GM03348 (cell line): ENCODE measurements at places on chromosomes 4 and X.

DNA sequence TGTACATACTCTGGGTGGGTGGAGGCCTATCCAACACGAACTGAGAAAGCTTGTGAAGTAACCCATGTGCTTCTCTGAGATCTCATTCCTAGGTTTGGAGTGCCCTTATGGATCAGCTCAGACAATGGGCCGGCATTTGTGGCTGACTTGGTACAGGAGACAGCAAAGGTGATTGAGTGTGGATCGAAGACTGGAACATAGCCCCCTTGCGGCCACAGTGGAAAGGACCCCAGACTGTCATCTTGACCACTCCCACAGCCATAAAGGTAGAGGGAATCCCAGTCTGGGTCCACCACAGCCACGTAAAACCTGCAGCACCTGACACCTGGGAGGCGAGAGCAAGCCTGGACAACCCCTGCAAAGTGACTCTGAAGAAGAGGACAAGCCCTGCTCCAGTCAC, 598.0 kb upstream of the AADAT start:
- DNase-seq = no peak

GRCh38 chr4:18081708-18082107, 60.2 kb upstream of the LCORL start:
- DNase-seq = no peak

- DNase-seq = peak; percentile 56
These were observed 6.4 kb upstream of the SMIM9 start for GRCh38 chrX:154840856-154841255.

DNA sequence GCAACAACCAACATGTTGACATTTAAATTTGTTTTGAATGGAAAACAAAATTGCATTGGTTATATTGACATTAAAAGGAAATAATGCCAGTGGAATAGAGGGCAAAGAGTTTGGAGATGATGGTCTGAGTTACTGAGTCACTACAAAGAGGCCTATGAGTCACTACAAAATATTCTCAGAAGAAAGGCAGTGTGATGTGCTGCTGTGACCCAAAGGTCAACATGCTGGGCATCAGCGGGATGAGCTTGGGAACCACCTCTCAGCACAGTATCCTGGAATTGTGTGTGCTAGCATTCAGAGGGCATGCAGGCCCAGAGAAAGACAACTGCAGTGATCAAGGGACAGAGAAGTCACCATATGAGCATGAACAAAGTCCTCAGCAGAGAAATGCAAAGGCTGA, 2.8 kb downstream of the CMC4 start:
- DNase-seq = peak; percentile 29

DNA sequence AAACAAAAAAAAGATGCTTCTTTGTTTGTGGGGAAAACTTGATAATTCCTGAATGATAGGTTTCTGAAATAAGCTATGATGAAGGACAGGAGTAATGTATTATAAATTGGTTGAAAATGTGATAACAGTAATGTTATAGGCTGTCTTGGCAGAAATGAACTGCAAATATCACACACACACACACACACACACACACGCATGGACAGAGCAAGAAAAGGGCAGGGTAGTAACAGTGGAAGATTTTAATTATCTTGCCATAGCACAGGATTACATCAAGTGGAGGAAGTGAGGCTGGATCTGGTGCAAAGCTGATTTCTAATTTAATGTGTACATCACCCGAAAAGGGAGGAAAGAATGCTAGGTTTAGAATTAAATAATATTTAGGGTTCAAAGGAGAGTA, 97.5 kb upstream of the CXXC4 start:
- DNase-seq = no peak

- peak; percentile 20 for DNase-seq
These were observed 64.8 kb downstream of the PLS3 start for GRCh38 chrX:115625572-115626301.

DNA sequence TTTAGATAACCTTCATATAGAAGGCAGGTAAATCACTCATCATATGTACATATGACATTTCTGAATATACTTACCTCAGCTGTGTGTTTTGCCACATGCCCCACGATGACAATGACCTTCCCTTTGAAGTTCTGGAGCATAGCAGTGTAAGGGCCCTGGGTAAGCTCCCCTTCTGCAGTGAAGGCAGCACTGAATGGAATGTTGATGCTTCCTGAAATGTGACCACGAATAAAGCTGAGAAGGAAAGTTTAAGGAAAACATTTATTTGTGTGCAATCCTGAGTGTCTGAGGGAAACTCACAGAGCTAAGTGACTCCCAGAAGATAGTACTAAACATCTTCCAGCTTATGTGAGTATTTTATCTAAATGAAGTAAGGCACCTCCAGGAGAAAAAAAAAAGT, 200.1 kb downstream of the NPNT start:
- DNase-seq = peak; percentile 16

DNA sequence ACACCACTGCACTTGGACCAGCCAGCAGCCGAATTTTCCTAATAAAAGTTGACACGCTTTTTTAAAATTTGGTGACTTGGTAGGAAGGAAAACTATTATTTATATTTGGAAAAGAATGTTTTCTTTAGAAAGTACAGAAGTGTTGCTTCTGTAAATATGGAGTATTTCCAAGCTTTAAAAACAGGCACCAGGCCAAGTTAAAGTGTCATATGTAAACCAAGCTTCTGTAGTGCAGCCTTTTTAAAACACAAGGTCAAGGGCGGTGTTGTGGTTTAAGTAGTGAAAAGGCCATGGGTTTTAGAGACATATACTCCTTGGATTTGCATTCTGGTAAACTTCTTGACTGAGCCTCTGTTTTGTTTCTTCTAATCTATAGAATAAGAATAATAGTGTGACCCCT, 62.7 kb downstream of the TRIM2 start:
- no peak for DNase-seq

- no peak for DNase-seq
These were observed 65.5 kb upstream of the TRIM2 start for GRCh38 chr4:153138736-153139135.

DNA sequence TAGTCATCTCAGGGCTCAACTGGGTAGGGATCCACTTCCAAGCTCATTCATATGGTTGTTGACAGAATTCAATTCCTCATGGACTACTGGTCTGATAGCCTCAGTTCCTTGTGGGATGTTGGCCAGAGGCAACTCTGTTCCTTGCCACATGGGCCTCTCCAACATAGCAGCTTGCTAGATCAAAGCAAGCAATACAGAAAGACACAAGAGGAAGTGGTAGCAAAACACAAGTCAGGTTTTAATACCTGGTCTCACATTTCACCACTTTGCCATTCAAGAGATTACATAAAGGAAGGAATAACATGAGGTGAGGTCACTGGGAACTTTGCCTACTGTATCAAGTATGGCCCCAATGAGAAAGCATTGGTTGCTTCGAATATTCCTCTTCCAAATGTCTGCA, 79.2 kb downstream of the PRSS12 start:
- no peak for DNase-seq

GRCh38 chr4:16018061-16018676, 55.2 kb upstream of the FGFBP2 start:
- DNase-seq = no peak

DNA sequence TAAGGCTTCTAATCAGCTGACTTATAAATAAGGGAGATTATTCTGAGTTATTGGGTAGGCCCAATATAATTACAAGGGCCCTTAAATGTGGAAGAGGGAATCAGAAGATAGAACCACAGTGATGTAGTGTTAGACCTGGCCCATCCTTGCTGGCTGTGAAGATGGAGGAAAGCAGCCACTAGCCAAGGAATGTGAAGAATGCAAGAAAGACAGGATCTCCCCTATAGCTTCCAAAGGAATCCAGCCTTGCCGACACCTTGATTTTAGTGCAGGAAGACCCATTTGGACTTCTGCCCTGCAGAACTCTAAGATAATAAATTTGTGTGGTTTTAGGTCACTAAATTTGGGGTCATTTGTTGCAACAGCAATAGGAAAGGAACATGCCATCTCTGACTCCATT, 150.6 kb downstream of the SPATA18 start:
- DNase-seq = no peak

DNA sequence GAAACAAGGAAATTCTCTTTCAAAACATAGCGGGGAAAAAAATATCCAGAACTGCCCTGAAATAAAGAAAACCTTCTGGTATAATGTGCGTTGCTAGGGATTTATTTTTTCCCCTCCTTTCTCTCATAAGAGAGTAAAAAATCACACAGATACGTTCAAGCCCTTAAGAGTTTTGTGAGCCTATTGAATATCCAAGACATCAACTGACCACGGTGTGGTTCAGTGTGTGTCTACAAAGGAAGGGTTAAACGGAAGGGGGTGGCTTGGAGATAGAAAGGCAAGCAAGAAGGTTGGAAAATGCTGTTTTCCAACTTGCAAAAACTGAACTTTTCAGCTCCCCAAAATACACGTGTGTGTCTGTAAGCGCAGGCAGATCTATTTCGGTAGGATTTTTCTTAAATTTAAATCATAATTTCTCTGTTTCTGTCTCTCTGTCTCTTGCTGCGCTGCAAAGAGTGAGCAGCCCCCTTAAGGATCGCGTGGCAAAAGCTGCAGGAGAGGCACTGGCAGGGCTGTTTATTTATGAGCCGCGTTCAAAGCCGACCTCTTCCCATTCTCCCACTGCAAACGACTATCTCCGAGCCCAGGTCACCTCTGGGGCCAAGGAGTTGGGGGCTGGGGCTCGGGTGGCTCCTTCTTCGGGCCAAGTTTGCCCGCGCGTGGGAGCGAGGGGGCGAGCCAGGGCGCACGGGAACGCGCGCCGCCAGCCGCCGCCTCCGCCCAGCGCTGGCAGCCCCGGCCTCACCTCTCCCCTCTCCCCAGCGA, 492 bp upstream of the SLIT2 start:
- no peak for DNase-seq

- DNase-seq = no peak
These were observed 449.6 kb downstream of the FSTL5 start for GRCh38 chr4:161714022-161714751.

GRCh38 chrX:131987252-131987651, 35.9 kb upstream of the STK26 start:
- no peak for DNase-seq

GRCh38 chr4:47715716-47716416, 122.0 kb downstream of the CORIN start:
- DNase-seq = no peak

GRCh38 chr4:159283696-159284095, 180.8 kb downstream of the RAPGEF2 start:
- peak; percentile 82 for DNase-seq

DNA sequence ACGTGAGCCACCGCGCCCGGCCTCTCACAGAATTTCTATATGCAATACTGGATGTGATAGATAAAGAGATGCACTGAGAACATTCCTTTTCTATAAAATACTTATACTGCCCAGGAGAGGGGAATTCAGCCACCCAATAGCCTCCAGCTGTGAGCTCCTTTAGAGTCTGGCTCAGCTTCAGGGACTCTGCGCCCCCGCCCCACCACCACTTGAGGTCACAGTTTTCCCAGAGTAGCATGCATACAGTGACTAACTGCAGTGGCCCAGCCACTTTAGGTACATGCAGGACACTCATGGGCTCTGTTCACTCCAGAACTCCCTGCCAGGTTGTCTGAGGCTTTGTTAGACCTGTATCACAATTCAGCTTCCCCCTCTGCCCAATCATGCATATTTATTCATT, 144.4 kb upstream of the TET2 start:
- DNase-seq = no peak

- peak; percentile 52 for DNase-seq
These were observed 519 bp downstream of the SLC25A4 start for GRCh38 chr4:185143601-185143969.

GRCh38 chrX:1463581-1463980, 10.9 kb upstream of the ASMTL start:
- no peak for DNase-seq

- no peak for DNase-seq
These were observed 18.9 kb downstream of the GAK start for GRCh38 chr4:913280-913618.

DNA sequence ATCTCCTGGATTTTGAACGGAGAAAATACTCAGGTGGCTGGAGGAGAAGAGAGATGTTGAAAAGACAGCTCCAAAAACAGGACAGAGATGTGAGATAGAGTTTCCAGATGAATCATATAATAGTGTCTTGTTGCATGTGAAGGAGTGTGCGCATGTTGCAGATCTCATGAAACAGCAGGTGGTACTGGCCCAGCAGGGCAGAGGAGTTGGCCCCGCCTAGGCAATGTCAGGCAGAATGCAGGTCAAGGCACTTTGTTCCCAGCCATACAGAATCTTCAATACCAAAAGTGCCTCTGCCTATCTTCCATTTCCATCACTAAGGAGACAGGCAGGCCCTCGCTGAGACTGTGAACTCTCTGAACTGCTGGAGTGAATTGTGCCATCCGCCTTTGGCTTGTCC, 63.9 kb upstream of the FAT1 start:
- DNase-seq = no peak

- DNase-seq = no peak
These were observed 143.0 kb downstream of the TSPAN5 start for GRCh38 chr4:98515470-98515809.

DNA sequence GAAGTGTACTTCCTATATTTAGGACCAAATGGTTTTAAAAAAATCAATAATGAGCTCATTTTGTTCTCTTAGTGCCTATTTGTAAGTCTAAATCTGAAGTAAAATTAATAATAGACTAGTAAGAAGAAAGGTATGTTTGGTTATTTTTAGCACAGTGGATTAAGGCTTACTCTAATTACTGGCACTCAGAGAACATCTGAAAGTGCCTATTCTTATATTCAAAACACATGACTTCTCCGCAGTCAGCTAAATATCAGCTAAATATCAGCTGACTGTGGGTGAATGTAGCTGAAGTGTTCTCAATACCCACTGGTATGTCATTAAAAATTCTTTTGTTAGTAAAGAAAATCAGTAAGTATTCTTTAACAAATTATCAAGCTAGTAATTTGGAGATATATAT, 6.0 kb downstream of the AP1S2 start:
- DNase-seq = no peak

- DNase-seq = no peak
These were observed 6.3 kb downstream of the PSAPL1 start for GRCh38 chr4:7428261-7429068.

DNA sequence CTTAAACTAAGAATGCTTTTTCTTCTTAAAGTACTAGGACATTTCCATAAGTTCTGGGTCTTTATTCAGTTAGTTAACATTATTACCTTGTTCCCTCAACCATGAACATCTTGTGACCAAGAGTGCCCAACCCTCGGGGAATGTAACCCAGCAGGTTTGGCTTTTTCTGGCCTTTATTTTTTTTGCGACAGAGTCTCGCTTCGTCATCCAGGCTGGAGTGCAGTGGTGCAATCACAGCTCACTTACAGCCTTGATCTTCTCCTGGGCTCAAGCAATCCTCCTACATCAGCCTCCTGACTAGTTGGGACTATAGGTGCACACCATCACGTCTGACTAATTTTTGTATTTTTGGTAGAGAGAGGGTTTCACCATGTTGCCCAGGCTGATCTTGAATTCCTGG, 65.1 kb downstream of the USP11 start:
- no peak for DNase-seq

- peak; percentile 14 for DNase-seq
These were observed 41.6 kb upstream of the UGT2B7 start for GRCh38 chr4:69054578-69055200.

DNA sequence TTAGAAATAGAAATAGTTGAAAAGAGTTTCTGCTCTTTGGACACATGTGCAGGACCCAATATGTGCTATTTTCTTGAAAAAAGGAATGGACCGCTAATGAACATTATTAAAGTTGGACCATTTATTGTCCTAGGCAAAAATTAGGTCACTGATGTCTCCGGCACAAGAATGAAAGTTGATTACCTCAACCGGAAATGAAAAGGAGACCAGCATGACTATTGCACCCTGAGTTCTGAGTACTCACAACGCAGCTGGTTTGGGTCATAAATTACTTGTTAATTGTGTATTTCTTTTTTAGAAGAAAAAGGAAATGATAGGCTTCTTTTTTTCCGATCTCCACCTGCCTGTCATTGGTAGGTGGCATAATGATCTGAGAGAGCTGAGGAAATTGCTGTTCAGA, 232.7 kb downstream of the ARHGAP24 start:
- no peak for DNase-seq

- DNase-seq = no peak
These were observed 26.7 kb downstream of the PNMA6E start for GRCh38 chrX:153374426-153374825.
